ENCODE measurements at places on chromosomes 2 and 18.

GRCh38 chr18:30999887-31000628 lies 42.5 kb downstream of the DSC3 start:
- DNase-seq = no peak

GRCh38 chr2:200077210-200077650 lies 121.8 kb downstream of the MAIP1 start:
- DNase-seq = peak; percentile 35

DNA sequence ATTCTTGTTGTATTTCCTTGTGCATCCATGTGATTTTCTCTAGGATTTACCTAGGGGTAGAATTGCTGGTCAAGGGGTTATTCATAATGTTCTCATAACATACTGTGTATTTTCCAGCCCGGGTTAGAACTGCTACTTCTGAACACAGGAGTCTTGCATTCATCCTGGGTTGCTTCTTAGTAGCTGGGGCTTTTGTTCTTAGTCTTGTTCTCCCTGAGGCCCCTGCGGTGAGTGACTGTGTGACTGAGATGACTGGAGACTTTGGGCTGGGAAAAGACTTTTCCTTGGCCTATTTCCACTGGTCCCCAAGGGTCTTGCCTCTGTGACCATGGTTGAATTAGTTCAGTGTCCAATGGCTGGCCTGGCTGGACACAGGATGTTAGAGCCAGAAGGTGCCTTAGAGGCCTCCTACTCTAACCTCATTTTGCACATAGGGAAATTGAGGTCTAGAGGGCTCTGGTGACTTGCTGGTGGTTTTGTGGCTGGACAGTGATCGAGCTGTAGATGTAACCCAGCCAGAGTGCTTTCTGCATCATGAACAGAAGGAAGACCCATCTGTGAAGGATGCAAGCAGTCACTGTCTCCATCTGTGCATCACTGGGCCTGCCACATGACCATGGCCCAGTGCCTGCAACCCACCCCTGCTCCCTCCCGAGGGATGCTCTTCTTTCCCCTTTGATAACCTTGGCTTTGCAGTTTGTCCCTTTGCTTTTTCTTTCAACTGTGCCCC lies 233.3 kb downstream of the FHOD3 start:
- DNase-seq = no peak

DNA sequence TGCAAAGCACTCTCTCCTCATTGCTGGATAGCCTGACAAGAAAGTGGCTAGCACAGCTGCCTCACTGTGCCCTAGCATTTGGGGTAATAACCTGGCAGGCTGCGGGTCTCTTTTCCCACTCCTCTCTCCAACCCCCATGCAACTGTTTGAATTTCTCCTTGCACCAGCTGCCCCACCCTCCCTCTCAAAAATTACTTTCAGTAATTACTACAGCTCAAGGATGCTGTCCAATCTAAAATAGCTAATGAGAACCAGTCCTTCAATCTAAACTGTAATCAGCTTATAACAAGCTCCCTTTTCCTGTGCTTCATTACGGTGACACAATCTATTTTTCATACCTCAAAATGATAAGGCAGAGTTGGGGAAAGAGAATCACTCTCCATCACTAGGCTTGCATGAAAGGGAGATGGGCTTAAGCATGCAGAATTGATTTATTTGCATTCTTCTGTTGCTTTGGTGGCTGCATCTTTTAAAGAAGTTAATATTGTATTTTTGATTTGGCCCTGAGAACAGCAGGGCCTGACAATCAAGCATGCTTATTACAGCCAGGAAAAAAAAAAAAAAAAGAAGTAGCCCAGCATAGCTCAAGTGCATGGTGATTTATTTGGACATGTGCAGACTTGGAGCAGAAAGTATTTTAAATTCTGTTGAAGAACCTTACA lies 881.8 kb downstream of the SLC4A3 start:
- DNase-seq = no peak

GRCh38 chr2:218996937-218997336 lies 3.7 kb upstream of the CRYBA2 start:
- no peak for DNase-seq

DNA sequence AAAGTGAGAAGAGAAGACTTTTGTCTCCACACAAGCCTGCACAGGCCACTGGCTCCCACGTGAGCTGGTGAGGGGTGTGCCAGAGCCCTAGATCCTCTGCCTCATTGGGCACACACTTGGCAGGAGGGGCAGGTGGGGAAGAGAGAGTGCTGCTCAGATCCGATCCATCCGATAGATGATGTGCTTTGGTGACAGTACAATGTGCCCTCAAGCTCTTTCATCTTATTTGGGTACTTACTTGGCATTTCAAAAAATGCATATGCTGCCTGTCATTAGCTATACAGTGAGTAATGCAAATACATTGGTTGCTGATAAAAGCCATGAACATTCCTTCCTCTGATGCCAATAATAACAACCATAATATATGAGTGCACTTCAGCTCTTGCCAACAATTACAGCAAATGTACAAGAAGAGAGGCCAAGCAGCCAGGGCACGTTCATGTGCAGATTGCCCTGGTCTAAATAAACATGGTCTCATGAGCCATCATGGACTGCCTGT lies 255.3 kb downstream of the VAPA start:
- DNase-seq = no peak

DNA sequence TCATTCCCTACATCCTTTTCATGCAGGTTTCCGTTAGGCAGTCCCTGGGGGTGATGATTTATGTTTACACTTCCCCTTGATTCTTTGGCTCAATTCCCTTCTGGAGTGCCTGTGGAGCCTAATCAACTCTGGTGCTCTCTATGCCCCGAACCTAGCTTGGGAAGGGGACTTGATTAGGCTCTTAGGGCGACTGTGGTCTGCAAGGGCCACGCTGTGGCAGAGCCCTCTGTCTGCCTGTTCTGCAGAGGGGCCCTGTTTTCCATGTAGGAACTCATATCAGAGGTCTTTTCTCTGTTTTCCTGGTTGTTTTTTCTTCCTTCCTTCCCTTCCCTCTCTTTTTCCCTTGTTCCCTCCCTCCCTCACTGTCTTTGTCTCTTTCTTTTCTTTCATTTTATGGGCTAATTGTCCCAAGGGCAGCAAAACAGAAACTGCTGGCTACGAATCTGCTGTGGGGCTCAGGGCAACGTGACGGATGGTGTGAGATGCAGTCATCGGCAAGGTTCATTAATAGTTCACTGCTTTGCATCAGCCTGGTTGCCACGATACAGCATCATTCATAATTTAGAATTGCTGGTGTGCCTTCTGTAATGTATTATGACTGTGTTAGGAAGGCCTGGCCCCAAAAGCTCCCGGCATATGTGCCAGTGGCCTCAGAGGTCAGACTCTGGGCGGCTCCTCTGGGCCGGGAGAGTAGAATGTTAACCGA lies 134.5 kb downstream of the NAPG start:
- DNase-seq = peak; percentile 34

DNA sequence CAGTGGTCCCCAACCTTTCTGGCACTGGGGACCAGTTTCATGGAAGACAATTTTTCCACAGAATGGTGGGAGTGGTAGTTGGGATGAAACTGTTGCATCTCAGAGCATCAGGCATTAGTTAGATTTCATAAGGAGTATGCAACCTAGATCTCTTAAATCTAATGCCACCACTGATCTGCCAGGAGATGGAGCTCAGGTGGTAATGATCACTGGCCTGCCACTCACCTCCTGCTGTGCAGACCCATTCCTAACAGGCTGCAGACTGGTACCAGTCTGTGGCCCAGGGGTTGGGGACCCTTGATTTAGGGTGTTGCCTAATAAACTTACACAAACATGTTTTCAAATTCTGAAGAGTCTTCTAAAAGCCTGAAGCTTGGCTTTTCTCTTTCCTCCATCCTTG lies 261.3 kb downstream of the CDH19 start:
- DNase-seq = no peak

DNA sequence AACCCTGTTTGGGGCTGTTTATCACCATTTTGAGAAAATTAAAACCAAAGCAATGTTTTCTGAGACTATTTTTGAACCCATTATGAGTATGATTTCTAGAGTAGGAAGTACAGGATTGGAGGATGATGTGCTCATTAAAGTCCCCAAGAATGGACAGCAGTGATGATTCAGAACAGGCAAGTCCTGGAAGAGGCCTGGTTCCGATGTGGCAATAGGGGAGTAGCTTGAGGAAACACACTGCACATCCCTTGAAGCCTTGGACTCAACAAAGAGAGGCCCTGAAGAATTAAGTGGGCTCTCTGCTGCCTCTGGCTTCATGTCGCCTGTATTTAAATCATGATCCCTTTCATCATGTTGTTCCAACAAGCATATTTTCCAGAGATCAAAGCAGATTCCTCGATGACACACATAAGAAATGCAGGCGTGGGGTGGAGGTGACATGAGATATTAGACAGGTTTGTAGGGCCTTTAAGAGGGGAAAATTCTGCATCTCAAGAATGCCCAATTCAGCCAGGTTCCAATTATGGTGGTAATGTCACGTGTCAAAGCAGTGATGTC lies 242.2 kb downstream of the FHOD3 start:
- DNase-seq = no peak

- DNase-seq = no peak
Measured at GRCh38 chr18:41064916-41065315, 890.1 kb upstream of the PIK3C3 start.

GRCh38 chr2:42618972-42619371 lies 50.5 kb downstream of the MTA3 start:
- no peak for DNase-seq

- DNase-seq = no peak
Measured at GRCh38 chr2:27209621-27210401, 2.0 kb upstream of the ATRAID start.

DNA sequence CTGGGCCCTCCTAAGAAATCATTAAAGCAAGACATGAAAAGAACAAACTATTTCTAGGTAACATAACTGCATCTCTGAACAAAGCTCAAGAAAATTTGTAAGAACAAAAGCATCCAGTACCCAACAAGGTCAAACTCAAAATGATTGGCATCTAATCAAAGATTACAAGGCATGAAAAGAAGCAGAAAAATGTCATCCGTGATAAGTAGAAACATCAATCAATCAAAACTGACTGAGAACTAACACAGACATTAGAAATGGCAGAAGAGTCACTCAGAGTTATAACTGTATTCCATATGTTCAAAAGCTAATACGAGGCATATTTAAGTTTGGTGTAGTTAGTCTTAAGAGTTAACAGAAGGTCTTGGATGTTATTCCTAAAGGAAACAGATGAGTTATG lies 80.9 kb downstream of the VWA3B start:
- no peak for DNase-seq

DNA sequence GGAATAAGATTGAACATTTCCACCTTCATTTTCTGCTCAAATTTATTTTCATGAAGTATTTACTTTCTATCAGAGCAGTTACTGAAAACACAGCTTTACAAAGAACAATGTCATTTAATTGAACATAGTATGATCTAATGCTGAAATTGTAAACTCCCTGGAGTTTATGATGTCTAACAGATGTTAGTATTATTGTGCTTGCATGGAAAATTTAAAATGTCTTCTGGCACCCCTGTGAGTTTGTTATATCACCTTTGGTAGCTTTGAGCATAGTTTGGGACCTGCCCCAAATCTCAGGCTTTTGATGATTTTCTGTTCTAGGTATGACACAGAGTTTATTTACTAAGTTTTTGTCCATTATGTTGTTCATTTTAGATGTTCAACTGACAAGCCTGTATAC lies 28.1 kb downstream of the FAM171B start:
- DNase-seq = no peak

- no peak for DNase-seq
Measured at GRCh38 chr18:21100146-21100545, 11.5 kb downstream of the ROCK1 start.

DNA sequence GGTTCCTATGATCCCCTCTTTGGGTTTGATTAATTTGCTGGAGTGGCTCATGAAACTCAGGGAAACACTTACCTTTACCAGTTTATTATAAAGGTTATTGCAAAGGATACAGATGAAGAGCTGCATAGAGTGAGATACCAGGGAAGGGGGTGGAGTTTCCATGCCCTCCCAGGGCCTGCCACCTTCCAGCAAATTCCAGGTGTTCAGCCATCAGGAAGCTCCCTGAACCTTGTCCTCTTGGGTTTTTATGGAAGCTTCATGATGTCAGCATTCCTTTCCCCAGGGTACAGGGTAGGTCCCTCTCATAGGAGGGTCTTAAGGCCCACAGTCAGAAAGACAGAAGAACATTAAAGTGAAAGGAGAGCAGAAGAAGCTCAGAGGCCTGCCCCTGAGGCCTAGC lies 123.9 kb upstream of the DCC start:
- DNase-seq = no peak

DNA sequence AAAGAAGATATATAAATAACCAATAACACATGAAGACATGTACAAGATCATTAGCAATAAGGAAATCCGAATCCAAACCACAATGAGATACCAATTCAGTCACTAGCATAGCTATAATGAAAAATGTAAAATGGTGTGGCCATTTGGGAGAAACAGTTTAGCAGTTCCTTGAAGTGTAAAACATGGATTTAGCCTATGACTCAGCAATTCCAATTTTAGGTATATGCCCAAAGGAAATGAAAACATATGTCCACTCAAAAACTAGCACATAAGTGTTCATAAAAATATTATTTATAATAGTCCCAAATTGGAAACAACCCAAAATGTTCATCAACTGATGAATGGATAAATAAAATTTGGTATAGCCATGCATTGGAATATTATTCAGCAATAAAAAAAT lies 165.5 kb upstream of the CRIM1 start:
- DNase-seq = no peak

DNA sequence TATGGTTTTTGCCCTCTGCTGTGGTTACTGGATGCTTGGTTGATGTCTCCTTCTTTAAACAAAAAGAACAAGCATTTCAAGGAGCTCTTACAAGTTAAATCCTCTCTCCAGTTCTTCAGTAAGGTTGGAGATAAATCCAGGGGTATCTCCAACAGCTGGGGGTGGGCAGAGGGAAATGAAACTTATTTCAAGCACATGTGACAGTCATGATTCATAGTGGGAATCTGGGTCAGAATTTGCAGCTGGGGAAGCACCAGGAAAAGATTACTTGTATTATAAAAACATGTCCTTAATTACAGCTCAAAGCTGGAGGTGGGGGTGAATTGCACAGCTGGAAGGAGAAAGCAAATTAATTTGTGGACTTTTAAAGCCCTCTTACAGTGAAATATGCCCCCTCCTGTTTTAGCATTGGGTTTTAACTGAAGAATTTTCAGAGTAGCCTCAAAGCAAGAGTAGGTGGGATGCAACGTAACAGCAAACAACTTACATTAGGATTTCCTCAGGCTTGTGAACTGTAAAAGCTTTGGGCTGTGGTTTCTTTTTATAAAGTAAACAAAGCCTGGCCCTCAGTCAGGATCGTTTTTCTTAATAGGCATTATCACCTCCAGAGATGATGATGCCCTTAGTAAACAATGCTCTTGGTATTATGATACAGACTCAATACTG lies 596.4 kb downstream of the NYAP2 start:
- DNase-seq = no peak

- no peak for DNase-seq
Measured at GRCh38 chr2:234195516-234195915, 145.0 kb downstream of the SPP2 start.

DNA sequence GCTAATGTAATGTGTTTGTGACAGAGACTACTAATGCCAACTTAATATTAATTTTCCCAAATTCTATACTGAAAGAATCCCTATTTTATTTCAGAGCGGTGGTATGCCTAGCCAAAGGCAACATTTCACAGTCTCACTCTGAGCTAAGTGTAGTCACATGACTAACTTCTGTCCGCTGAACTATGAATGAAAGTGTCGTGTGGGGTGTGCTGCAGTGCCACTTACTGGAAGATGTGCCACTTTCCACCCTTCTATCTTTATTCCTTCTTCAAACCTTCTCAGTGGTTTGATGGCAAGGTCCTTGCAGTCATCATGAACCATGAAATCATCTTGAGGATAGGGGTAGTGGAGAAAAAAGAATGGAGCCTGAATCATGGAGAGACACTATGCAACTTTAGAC lies 47.3 kb upstream of the C1D start:
- DNase-seq = no peak

Data from left kidney (tissue), 8 donors.